Stimulated activated CD8-positive, alpha-beta memory T cell treated with anti-CD3 and anti-CD28 coated beads, Interleukin-4, amount 100 ng/mL, for 4 hours (primary cell): ENCODE measurements at places on chromosomes 1 and 21.
A peak's percentile ranks its signal among the peaks of the same experiment; 100 is the strongest.

GRCh38 chr1:67850611-67851075, 17.4 kb upstream of the GNG12 start:
- no peak for DNase-seq

DNA sequence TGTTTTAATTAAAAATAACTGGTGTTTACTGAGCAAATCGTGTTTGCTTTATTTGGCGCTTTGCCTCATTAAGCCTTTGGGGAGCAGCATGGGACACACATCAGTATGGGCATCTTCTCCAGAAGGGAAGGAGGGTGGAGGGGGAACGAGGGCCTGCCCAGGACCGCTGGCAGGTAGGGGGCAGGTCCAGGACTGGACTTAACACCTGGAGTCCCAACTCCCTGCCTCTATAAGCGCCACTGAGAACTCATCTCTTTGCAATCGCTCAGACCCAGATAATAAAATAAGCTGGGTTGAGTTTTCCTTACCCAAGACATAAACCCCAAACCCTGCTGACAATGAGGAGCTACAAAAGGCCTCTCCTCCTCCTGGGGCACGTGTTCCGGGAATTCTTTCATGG, 15.1 kb downstream of the ABCG1 start:
- no peak for DNase-seq

- DNase-seq: no peak
Measured at GRCh38 chr1:230503726-230504125, 77.6 kb upstream of the PGBD5 start.

GRCh38 chr21:42811960-42812359, 67.4 kb downstream of the WDR4 start:
- no peak for DNase-seq

GRCh38 chr21:21029164-21029563, 31.0 kb downstream of the NCAM2 start:
- DNase-seq: no peak

DNA sequence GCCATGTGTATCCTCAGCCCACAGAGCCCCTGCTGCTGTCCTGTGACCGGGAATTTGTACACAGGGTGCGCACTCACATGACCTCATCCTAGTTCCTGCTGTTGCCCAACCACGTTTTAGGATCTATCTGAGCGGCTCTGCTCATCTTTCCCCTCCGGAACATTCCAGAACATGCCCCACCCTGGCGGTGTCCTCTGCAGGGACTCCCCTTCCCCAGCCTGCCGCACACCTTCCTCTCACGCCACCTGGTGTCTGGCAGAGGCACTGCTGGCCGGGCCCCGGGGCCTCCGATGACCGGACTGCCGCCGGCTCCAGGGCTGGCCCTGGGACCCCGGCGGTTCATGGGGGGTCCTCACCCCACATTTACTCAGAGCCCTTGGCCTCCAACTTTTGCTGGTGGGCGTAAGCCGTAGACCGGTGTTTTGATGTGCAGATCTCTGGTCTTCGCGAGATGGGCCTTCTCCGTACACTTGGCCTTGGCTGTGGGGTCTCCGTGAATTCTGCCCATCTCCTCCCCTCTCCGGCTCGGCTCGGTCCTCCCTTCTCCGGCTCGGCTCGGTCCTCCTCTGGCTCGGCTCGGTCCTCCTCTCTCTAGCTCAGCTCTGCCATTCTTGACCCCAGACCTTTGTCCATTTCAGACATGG, 29.5 kb downstream of the ARHGEF16 start:
- no peak for DNase-seq

DNA sequence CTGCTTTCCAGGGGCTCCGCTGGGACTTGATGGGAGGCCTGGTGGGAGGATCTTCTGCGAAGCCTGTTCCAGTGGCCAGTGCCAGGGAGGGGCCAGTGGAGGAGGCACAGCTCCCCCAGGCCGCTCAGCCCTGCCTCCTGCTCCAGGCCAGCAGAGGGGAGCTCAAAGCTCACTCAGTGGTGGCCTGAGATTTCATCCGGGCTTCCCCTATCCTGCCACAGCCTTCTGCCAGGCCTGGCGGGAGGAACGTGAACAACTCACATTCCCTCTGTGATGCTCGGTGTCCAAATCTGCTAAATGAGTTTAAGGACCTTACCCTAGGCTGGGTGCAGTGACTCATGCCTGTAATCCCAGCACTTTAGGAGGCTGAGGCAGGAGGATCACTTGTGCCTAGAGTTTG, 3.3 kb downstream of the CLCNKB start:
- no peak for DNase-seq

GRCh38 chr1:101309334-101310311, 72.8 kb downstream of the S1PR1 start:
- peak; percentile 45 for DNase-seq

DNA sequence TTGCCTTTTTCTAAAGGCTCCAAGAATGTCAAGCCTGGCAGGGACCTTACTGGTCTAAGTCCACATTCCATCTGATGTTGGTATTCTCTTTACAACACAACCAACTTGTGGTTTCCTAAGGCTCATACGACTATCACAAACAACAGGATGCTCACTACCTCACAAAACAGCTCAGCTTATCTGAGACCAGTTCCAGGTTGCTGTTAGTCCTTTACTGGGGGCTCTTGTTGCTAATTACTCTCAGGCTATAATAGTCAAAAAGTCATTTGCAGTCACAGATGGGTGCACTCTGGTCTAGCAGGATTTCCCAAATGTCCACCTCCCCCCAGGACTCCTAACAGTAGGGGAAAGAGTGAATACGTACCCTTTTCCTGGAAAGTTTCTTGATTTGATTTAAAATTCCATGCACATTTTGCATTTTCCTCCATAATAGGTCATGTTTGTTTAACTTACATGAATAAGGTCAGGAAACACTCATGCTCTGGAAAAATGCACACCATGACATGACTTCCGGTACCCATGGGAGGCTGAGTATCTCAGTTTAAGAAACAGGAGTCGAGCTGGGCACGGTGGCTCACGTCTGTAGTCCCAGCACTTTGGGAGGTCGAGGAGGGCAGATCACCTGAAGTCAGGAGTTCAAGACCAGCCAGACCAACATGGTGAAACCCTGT, 16.0 kb downstream of the LCK start:
- DNase-seq: no peak

- DNase-seq: no peak
Measured at GRCh38 chr1:112676543-112676942, 2.1 kb downstream of the MOV10 start.

DNA sequence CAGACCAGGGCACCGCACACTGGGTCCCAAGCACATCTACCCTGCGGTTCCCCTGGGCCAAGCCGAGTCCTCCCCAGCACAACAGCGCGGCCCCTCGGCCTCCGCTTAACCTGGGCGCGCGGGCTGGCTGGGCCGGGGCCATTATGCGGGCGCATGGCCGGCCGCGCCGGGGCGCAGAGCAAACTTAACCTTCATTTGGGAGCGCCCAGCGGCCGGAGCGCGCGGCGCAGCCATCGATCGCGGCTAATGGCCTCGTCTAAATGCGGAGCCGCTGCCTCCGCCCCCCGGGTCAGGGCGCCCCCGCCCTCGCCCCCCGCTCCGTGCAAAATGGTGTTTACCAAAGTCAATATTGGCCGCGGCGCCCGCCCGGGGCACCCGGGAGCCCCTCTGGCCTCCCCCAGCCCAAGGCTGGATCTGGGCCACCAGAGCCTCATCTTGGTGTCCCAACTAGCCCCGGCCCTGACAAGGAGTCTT, 272.1 kb downstream of the TRABD2B start:
- no peak for DNase-seq

DNA sequence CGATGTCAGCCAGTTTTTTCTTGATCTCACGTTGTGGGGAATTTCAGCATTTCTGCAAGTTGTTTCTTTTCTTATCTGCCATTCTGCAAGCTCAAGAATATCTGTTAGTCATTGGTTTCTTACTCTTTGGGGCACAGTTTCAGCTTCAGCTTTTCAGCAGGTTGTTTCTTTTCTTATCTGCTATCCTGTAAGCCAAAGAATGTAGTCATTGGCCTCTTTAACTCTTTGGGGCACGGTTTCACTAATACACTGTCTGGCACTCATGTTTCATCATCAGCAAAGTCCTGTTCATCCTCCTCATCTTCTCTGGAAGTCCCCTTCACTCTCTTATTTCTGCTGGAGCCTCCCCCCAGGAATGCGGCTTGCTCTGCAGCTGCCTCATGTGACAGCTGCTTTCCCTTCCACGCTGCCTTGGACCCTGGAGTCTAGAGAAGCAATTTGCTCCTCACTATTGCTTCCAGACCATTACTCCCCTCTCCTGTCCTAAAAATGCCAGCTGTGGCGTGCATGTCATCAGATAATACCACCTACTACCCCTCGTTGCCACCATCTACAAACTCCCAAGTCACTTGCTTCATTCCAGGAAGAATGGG, 67.0 kb upstream of the CACNA1E start:
- DNase-seq: no peak

DNA sequence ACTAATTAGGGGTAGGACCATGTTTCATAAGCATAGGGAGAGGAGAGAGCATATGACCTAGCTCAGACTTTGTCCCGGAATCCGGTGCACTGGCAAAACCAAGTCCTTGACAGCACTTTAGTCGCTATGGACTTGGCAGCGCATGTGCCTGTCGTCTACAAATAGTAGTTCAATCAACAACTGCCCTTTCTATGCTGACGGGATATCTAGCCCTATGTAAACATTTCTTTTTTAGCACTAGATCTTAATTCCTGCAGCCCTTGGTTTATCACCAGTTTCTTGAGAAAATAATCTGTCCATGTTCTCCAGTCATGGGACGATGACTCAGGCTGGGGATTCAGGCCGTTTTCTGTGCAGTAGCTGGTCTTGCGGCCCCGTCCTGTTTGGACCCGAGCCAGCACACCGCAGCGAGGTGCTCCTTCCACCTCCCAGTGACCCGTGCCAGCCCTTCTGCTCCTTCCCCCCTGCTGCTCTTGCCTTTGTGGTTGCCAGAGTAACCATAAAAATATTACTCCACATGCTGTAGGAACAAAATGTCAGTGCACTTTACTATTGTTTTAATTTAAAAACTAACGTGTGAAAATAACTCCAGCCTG, 8.6 kb upstream of the MT1HL1 start:
- DNase-seq: no peak

DNA sequence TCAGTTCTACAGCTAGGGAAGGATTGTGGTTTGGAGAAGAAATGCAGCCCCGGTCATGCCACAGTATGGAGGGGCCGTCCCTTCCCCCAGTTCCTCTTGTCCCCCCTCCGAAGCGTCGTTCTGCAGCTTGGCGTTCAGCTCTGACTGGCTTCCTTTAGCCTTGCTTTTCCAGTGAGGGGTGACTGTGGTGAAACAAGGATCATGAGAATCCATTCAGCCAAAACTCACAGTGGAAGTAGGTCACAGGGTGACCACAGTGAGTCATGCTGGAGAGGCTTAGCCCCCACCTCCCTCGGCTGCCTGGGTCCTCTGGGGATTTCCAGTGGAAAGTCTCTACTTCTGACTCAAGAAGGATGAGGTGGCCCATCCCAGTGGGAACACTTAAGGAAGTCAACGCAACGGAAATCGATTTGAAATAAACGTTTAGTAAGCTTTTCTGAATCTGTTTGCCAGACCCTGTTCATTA, 37.3 kb upstream of the COL6A2 start:
- DNase-seq: no peak

DNA sequence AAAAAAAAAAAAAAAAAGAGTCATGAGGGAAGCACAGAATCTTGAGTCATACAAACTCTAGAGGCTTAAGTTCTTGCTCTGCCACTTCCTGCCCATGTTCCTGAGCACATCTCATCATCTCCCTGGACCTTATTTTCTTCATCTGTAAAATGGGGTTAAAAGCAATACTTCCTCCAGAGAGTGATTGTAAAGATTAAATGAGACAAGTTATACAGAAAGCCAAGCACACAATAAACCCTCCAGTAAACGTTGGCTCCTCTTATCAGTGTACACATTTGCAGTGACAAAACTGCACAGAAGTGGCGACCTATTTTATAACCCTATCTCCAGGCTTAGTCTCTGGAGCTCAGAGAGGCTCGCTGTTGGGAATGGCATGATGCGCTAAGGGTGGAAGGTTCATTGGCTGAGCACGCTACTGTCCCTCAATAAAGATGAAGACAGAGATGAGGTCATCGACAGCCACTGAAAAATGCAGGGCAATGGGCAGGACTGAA, 82.1 kb downstream of the RRAGC start:
- DNase-seq: no peak

DNA sequence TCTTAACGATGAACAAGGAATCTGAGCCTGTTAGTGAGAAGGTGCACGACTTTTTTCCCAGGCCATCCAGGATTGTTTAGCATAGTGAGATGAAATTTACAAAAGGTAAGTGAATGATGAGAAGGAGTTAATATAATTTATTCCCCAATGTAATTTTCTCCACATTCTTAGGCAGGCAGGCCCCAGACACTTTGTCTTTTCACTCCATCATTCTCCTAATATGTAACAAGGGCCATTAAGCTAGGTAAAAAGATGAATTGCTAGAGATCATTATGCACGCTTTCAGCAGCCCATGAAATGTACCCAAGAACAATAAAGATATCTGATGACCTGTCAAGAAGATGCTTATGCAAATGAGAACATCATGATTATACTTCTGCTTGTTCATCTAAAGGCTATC, 24.1 kb downstream of the NIBAN1 start:
- DNase-seq: no peak

DNA sequence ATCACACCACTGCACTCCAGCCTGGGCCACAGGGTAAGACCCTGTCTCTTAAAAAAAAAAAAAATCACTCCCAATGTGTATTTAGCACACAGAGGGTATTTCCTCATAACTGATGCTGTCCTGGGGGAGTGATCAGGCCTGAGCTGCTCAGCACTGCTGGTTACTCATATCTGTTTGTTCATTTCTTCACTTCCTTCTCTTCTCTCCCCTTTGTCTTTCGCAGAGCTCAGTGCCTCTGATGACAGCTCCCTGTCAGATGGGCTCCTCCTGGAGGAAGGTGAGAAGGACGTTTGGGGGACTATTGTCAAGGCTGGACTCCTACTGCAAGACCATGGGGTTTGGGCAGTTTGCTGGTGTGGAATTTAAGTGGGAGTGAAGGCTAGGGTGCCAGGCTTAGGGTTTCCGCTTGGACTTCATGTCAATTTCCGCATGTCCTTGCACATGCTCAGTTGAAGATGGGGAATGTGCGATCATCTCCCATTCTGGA, 13.0 kb downstream of the INAVA start:
- DNase-seq: no peak

GRCh38 chr1:69121723-69122122, 446.0 kb upstream of the LRRC7 start:
- DNase-seq: no peak

- DNase-seq: no peak
Measured at GRCh38 chr1:19511116-19511515, 25.8 kb upstream of the CAPZB start.

GRCh38 chr1:151373196-151373595, 691 bp upstream of the SELENBP1 start:
- DNase-seq: no peak

DNA sequence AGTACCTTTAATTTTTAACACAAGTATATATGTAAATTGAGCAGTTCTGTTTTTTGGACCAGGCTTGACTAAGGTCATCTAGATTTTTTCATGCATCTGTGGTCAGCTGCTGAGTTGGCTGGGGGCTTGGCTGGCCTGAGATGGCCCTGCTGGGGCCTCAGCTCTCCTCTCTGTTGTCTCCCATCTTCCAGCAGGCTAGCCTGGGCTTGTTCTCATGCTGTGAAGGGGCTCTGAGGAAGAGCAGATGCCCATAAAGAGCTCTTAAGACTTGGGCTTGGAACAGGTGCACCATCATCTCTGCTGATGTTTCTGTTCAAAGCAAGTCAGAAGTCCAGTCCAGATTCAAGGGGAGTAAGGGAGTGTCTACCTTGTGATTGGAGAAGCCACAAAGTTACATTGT, 51.2 kb upstream of the TNR start:
- DNase-seq: no peak
